ENCODE measurements at places on chromosomes 11 and 22. TPM values are rescaled to one million over a fixed set of nuclear protein-coding genes. Genes with fewer than 3 reads are reported as not detected.

GRCh38 chr11:60772666-60773065 lies 12.5 kb upstream of the MS4A10 start:
- no peak for DNase-seq

- no peak for DNase-seq
Observed at GRCh38 chr22:37930952-37931440, 22.4 kb downstream of the C22orf23 start.

DNA sequence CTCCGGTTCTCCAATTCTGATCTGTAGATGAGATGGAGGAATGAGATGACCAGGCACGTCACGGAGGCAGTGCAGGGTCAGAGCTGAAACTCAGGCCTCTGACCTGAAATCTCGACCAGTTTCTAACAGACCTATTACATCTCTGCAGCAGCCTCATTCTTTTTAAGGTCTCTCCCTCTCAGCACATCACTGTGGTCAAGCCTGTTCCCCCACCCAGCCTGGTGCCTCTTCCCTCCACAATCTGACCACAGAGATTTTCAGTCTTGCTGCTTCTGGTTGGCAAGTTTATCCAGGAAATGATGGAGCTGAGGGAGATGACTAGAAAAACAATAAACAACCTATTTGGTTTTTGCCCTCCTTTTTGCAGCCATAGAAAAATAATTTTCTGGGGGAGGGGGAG lies 9.5 kb downstream of the GRAMD1B start:
- no peak for DNase-seq

The C2CD2L gene
- polyA plus RNA-seq = 6.2 TPM

- DNase-seq = no peak
Observed at GRCh38 chr11:904380-904779, 6.2 kb downstream of the CHID1 start.

The MUC2 gene
- polyA plus RNA-seq = 0.04 TPM

The FOSL1 gene
- polyA plus RNA-seq = 0.19 TPM

DNA sequence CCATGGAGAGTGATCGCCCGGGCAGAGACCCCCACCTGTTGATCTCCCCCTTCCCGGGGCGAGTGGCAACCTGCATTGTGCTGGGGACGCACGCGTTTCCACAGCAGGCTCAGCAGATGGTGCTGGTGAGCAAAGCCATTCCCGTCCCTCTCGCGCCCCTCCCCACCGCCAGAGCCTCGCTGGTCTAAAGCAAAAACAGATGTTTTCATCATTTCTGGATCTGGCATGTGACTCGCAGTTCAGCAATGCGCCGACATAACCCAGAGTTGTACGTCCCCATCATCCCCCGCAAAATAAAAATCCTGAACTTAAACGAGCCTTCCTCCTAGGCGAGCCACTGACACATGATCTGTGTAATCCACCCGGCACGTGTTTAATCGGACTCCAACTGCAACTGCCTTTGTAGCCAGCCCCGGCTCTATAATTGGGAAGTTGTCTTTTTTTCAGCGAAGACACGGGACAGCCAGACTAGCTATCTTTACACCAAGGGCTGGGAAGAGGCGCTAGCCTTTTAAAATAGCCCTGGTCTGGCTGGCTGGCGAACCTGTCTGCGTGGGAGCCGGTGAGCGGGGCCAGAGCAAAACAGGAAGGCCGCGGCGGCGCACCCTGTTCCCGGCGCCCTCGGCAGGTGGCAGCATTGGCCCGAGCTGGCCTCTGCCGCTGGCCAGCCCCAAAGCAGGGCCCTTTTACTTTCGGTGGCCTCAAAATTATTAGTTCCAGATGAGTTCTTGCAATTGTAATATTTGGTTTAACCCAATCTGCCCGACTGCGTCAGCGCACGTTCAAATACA lies 203.0 kb upstream of the SORL1-AS1 start:
- DNase-seq = peak; percentile 89

The BET1L gene
- polyA plus RNA-seq = 32.2 TPM

The CCDC116 gene
- polyA plus RNA-seq = 1.6 TPM

The GGT5 gene
- polyA plus RNA-seq = 12.9 TPM

GRCh38 chr22:27108425-27109114 lies 451.2 kb downstream of the MIAT start:
- DNase-seq = peak; percentile 9

DNA sequence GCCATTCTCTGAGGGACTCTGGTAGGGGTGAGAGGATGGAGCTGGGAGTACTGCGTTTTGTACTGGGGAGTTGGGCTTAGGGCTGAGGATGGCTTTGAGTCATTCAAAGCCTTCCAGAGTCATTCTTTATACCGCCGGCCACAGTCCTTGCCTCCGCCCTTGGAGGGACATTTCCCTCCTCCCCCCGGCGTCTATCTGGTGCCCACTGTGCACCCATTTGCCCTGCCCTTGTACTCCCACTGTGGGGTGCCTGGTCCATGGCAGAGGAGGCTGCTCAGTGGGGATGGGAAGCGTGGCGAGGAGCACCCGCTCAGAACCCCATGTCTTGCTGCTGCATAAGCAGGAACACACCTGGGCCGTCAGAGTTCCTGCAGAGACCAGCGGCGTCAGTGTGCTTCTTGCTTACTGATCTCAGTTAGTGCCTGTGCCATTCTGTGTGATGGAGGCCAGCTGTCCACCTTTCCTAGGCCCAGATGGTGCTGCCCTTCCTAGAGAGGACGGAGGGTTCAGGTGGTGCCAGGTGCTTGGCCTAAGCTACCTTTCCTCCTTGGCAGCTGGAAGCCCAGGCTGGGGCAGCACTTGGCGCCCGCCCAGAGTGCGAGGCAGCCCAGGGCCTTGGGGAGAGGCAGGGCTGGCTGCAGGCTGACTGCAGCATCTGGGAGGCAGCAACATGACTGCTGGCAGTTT lies 23.3 kb upstream of the TMEM191C start:
- no peak for DNase-seq

DNA sequence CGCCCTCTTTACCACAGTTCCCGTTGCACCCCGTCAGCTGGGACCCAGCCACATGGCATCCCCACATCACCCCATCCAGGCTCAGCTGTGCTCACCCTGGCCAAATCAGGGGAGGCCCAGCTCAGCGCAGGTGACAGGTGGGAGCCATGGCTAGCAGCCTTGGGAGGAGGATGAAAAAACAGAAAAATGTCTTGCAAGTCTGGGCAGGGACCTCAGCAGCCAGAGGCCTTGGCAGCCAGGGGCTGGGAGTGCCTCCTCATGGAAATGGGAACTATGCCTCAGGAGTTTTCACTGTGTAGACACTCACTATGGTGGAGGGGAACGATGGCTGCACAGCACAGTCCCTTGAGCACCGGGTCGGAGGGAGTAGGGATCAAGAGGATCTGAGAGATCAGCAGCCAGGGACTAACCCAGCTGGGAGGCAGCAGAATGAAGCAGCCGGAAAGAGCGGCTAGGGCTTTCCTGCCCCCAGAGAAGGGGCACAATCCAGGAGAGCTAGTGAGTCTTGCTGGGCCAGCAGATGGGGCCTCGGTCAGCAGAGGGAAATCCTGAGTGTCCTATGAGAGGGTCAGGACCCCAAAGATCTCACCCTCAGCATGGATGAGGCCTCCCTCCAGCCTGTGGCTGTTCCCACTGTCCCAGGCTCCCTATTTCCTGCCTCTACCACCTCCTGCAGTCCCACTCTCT lies 6.2 kb upstream of the FTH1 start:
- DNase-seq = no peak

- peak; percentile 83 for DNase-seq
Observed at GRCh38 chr22:40666151-40666848, 13.0 kb upstream of the MCHR1 start.

DNA sequence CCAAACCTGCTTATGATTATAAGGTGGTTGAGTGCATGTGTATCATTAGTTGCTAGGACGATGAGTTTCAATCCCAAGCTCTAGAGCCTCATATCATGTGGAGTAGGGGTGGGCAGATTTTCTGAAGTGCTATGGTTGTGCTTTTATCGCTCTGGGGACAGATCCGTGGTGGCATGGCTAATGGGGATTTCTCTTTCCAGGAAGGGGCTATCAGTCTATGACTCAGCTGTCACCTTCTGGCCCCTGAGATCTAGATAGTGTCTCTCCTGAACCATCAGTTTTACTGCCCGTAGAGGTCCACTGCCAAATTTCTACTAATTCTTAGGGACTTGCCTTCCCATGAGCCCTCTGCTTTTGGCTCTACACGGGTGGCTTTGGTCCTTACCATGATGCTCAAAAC lies 51.8 kb downstream of the FDX1 start:
- no peak for DNase-seq

DNA sequence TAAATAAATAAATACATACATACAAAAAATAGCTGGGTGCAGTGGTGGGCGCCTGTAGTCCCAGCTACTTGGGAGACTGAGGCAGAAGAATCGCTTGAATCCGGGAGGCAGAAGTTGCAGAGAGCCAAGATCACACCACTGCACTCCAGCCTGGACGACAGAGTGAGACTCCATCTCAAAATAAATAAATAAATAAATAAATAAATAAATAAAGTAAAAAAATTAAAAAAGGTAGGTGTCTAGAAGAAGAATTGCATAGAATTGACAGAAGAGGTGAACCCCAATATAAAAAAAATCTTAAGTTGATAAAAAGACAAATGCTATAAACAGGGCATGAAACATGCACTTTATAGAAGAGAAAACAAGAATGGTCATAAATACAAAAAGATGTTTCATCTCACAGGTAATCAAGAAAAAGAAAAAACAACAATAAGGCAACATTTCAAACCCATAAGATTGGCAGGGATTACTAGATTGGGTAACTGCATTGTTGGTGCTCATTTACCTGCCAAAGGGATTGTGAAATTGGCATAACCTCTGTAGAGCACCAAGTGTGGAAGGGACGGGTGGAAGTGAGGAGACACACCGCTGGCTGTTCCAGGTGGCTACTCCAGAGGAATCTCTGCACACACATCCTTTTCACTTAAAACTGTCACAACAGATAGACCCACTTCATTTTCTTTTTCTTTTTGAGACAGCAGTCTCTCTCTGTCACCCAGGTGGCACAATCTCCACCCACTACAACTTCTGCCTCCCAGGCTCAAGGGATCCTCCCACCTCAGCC lies 44.7 kb downstream of the NF2 start:
- no peak for DNase-seq

- DNase-seq = no peak
Observed at GRCh38 chr11:74676596-74676995, 54.6 kb downstream of the CHRDL2 start.

GRCh38 chr11:85869781-85870180 lies 14.6 kb downstream of the CCDC83 start:
- DNase-seq = no peak

The SLC22A8 gene
- polyA plus RNA-seq = 0.04 TPM

GRCh38 chr11:107857550-107858216 lies 904 bp downstream of the SLC35F2 start:
- DNase-seq = no peak

GRCh38 chr11:125313271-125314219 lies 149.0 kb downstream of the PKNOX2 start:
- no peak for DNase-seq

- no peak for DNase-seq
Observed at GRCh38 chr11:10742460-10743208, 8.4 kb upstream of the CTR9 start.

DNA sequence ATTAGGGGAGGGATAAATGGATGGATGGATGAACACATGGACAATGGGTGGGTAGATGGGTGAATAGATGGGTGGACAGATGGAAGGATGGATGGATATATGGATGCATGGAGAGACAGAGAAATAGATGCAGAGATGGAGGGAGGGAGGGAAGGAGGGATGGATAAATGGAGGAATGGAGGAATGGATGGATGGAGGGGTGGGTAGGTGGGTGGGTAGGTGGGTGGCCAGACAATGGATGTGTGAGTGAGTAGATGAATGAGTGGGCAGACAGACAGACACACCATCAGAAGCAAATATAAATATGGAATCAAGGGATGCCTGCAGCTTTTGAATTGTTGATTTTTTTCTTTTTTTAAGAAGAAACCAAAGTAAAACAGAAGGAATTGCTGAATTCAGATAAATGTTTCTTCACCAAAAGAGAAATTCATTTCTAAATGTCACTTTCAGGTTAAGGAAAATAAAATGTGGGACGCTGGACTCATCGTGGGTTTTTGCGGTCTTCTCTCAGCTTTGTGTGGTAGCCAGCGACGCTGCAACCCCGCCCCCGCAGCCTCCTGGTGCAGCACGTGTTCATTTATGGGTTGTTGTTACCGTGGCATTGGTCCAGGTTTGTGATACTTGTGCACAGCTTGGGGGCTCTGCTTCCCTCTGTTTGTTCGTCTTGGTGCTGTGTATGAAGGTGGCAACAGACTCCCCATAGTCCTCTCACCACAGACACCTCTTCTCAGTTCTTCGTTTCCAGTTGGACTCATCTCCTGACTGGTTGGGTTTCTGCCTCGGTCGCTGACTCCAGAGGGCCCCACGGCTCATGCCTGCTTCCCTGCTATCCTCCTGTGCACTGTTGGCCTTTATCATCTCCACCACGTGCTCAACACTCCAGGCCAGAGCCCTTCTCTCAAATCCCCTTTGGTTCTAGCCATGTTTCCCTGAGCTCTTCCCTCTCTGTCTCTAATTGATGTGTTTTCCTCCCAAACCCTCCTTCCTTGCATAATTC lies 76.4 kb downstream of the CDKN1C start:
- no peak for DNase-seq

The TRIM29 gene
- 1.1 TPM for polyA plus RNA-seq

GRCh38 chr22:48309836-48310235 lies 1517.8 kb downstream of the BRD1 start:
- DNase-seq = no peak

The P2RY6 gene
- 1.8 TPM for polyA plus RNA-seq

GRCh38 chr22:47080100-47080499 lies 317.6 kb downstream of the TBC1D22A start:
- DNase-seq = no peak

DNA sequence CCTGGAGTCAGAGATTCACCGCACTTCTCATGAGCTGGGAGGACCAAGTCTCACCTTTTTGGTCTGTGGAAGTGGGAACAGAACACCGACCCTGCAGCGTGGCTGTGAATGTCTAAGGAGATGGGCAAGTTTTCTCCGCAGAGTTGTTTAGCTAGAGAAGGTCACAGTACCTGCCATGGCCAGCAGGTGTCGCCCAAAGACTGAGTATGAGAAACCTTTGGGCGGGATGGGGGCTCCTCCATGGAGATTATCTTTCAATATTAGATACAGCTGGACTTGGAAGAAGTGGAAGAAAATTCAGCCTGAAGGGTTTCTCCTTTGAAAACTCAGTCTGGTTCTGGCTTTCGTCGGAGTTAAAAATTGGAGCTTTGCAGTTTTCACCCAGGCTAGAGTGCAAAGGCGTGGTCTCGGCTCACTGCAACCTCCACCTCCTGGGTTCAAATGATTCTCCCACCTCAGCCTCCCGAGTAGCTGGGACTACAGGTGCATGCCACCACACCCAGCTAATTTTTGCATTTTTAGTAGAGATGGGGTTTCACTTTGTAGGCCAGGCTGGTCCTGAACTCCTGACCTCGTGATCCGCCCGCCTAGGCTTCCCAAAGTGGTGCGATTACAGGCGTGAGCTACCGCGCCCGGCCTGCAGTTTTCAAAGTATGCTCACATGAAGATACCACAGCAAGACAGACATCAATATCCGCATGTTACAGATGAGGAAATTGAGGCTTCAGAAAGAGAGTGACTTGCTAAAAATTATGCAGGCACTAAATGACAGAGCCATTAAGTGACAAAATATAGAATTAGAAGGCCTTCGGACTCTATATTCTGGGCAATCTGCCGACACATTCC lies 10.7 kb upstream of the DSCAML1 start:
- DNase-seq = no peak
